ENCODE measurements at places on chromosomes 5 and 9. TPM values are rescaled to one million over a fixed set of nuclear protein-coding genes. Genes with fewer than 3 reads are reported as not detected.

GRCh38 chr9:71819115-71819739 is 50.9 kb upstream of the CEMIP2 start:
- H3K4me3 ChIP-seq: no peak overlapping the region

- H3K4me3 ChIP-seq: no peak overlapping the region
- peaks cover 1% of the 10 kb centered on the region for H3K4me1 ChIP-seq
- no peak overlapping the region for H3K27ac ChIP-seq
- DNase-seq: no peak
- H3K36me3 ChIP-seq: no peaks in the 10 kb centered on the region
- H3K27me3 ChIP-seq: no peaks in the 10 kb centered on the region
These were observed 86.0 kb upstream of the PLPP1 start for GRCh38 chr5:55620766-55621160.

- H3K36me3 ChIP-seq: no peaks in the 10 kb centered on the region
- H3K27ac ChIP-seq: no peak overlapping the region
- no peak overlapping the region for H3K4me3 ChIP-seq
These were observed 42.7 kb upstream of the SPINK14 start for GRCh38 chr5:148125641-148126040.

- no peak overlapping the region for H3K27ac ChIP-seq
- peak; percentile 19 for DNase-seq
- peaks cover 6% of the 10 kb centered on the region for H3K4me1 ChIP-seq
- H3K4me3 ChIP-seq: no peak overlapping the region
These were observed 265.5 kb upstream of the ADAMTSL1 start for GRCh38 chr9:18208166-18209059.

- H3K4me1 ChIP-seq: peaks cover 30% of the 10 kb centered on the region
- no peaks in the 10 kb centered on the region for H3K27me3 ChIP-seq
- DNase-seq: no peak
- no peak overlapping the region for H3K27ac ChIP-seq
- H3K36me3 ChIP-seq: no peaks in the 10 kb centered on the region
- no peak overlapping the region for H3K4me3 ChIP-seq
These were observed 273.2 kb upstream of the PAPPA start for GRCh38 chr9:115880221-115880885.

DNA sequence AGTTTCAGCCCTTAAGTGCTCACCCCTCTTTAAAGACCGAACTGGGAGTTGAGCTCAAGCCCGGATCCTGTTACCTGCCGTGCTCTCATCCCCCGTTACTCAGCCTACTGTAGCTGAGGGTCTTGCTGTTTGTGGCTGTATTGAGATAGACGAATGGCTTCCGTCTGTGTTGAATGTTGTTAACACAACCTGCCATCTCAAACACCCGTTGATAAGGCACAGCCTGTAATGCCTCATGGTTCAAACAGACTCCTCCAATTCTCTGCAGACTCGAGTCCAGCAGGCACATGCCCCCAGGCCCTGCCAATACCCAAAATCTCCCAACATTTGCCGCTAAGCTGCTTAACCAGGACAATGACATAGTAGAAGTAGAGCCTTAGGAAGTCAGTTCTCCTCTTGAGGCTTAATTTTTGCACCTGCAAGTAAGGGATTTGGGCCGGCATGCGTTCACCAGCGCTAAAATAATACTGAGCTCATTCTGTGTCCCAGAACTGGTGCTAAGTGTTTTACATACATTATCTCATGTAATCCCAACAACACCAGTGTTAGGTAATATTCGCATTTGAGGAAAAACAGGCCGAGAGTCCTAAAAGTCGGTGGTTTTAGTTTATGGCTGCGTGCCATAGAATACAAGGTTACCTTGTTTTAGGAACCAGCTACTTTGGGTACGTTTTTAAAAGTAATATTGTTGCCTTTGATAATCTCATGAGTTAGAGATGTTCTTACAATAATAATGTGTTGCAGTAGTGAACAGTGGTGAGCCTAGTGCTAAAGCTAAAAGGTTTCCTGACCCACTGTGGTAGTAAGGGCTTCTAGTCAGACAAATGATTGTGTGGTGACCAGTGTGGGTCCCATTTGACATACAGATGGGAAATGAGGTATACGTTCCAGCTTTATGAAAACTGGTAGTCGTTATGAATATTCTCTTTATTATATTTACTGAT is 1.5 kb upstream of the RFX3 start:
- H3K36me3 ChIP-seq: peaks cover 24% of the 10 kb centered on the region
- H3K27me3 ChIP-seq: peaks cover 4% of the 10 kb centered on the region
- DNase-seq: no peak
- H3K4me1 ChIP-seq: peaks cover 42% of the 10 kb centered on the region
- peak overlapping the region; percentile 100 for H3K27ac ChIP-seq

- no peak for DNase-seq
- H3K27ac ChIP-seq: no peak overlapping the region
- no peak overlapping the region for H3K4me3 ChIP-seq
These were observed 260.7 kb downstream of the NR3C1 start for GRCh38 chr5:143142596-143143435.

The IFNA13 gene
- not detected for total RNA-seq

GRCh38 chr9:92961627-92962302 is 14.4 kb downstream of the FGD3 start:
- H3K36me3 ChIP-seq: no peaks in the 10 kb centered on the region
- peaks cover 15% of the 10 kb centered on the region for H3K27me3 ChIP-seq
- H3K4me3 ChIP-seq: no peak overlapping the region
- no peaks in the 10 kb centered on the region for H3K4me1 ChIP-seq
- no peak overlapping the region for H3K27ac ChIP-seq

The OCLN gene
- total RNA-seq: 0.74 TPM

DNA sequence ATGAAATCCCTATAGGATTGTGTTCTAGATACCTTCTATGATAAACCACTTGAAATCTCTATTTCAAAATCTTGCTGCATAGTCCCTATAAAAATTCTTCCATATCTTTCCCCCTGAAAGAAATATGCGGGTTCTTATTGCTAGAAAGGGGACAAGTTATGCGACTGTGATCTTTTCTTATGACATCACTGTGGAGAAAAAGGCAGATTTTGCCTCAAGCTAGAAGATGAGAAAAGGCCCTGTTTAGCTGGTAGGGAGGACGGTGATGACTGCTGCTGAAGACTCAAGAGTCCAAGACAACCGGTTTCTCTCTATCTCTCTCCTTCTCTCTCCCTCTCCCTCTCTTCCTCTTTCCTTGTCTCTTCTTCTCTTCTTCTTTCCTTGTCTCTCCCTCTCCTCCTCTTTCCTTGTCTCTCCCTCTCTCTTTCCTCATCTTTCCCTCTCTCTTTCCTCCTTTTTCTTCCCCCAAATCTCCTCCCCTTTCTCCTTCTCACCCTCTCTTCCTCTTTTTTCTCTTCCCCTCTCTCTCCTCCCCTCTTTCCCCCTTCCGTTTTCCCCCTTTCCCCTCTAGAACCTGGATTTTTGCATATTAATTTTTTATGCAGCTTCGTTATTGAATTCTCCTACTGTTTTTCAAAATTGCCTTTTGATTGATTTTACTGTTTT is 5.3 kb downstream of the OR2S2 start:
- no peaks in the 10 kb centered on the region for H3K27me3 ChIP-seq
- DNase-seq: peak; percentile 14
- peaks cover 50% of the 10 kb centered on the region for H3K4me1 ChIP-seq
- peak overlapping the region; percentile 78 for H3K27ac ChIP-seq
- H3K36me3 ChIP-seq: no peaks in the 10 kb centered on the region

DNA sequence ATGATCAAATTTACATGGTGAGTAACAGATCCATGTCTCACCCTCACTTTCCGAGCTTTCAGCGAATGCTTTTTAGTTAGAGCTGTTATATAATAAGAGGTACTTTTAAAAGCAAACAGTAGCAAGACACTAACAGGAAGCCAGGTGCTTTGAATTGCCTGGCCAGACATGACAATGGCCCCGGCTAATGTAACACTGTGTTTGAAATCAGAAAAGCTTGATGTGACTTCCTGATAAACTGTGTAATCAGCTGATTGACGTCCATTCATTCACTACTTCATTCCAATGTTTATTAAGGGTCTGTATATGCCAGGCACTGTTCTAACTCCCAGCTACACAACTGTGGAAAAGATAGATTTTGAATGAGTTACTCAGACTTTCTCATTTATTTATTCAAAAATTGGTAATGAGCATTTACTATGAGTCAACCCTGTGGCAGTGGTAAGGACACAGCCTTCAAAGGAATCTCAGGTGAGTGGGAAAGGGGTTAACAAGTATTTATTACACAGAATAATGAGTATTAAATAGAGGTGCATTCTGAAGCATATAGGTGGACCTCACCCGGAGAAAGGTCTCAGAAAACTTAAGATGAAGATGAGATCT is 26.6 kb downstream of the DPYSL3 start:
- peaks cover 4% of the 10 kb centered on the region for H3K36me3 ChIP-seq
- DNase-seq: no peak
- H3K27ac ChIP-seq: peak overlapping the region; percentile 98
- H3K4me1 ChIP-seq: peaks cover 72% of the 10 kb centered on the region
- H3K4me3 ChIP-seq: peak overlapping the region; percentile 83

GRCh38 chr9:103991698-103992097 is 102.4 kb upstream of the SMC2 start:
- peaks cover 2% of the 10 kb centered on the region for H3K27me3 ChIP-seq
- no peaks in the 10 kb centered on the region for H3K4me1 ChIP-seq
- H3K36me3 ChIP-seq: no peaks in the 10 kb centered on the region

The CBY3 gene
- not detected for total RNA-seq

The SMIM33 gene
- not detected for total RNA-seq

DNA sequence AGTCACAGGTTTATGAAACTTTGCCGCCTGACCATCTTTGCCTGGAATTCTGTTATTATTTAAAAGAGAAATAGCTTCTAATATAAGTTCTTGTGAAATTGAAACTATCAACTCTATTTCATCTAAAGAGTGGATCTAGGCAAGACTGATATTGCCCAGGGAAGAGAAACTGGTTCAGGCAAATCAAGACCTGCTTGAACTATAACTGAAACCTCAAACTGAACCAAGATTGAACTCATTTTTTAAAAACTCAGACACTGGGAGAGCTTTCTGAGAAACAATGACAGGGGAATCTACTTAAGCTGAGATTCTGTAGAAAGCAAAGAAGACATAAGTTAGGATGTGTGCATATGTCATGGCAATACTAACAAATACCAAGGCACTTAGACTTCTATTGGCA is 815.8 kb downstream of the BRINP1 start:
- no peaks in the 10 kb centered on the region for H3K4me1 ChIP-seq
- no peaks in the 10 kb centered on the region for H3K36me3 ChIP-seq
- no peak for DNase-seq
- H3K27me3 ChIP-seq: peaks cover 2% of the 10 kb centered on the region
- no peak overlapping the region for H3K4me3 ChIP-seq
- H3K27ac ChIP-seq: no peak overlapping the region

DNA sequence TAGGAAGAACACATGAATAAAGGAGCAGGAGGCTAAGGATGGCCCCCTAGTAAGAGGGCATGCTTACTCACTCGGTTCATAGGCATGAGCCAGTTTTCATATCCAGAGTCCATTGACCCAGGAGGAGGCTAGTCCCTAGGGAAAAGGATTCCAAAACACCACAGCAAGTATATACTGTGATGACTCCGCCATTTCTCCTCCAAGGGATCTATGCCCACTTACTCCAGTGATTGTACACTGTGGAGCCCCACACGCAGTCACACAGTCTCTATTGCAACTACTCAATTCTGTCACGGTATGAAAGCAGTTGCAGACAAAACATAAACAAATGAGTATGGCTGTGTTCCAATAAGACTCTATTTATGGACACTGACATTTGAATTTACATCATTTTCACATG is 117.7 kb upstream of the ALDH1B1 start:
- no peaks in the 10 kb centered on the region for H3K4me1 ChIP-seq
- DNase-seq: no peak
- H3K27me3 ChIP-seq: peaks cover 23% of the 10 kb centered on the region
- H3K4me3 ChIP-seq: no peak overlapping the region

GRCh38 chr5:140205952-140206351 is 31.0 kb downstream of the CYSTM1 start:
- no peaks in the 10 kb centered on the region for H3K36me3 ChIP-seq
- H3K4me1 ChIP-seq: peaks cover 40% of the 10 kb centered on the region
- H3K27me3 ChIP-seq: no peaks in the 10 kb centered on the region

- H3K36me3 ChIP-seq: no peaks in the 10 kb centered on the region
- no peak overlapping the region for H3K4me3 ChIP-seq
- no peak overlapping the region for H3K27ac ChIP-seq
- H3K27me3 ChIP-seq: peaks cover 6% of the 10 kb centered on the region
- no peak for DNase-seq
- no peaks in the 10 kb centered on the region for H3K4me1 ChIP-seq
These were observed 180.6 kb downstream of the SNCAIP start for GRCh38 chr5:122492675-122493074.

DNA sequence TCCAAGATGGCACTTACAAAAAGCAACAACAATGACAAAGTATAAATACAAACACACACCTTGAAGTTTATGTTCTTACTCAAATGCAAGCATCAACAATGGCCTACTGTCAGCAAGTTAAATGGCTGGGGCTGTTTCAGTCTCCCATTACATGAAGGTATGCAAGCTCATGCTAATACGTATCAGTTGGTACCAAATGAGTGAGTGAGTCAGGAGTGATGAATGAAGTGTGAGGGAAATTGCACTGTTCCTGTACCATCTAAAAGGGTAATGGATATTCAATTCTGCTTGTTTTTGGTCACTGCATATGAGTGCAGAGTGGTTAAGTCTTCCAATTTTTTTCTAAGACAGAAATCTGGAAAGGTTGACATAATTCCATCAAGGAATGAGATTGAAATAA is 964.9 kb downstream of the MAT2B start:
- no peaks in the 10 kb centered on the region for H3K27me3 ChIP-seq
- H3K36me3 ChIP-seq: no peaks in the 10 kb centered on the region
- no peak overlapping the region for H3K4me3 ChIP-seq
- no peaks in the 10 kb centered on the region for H3K4me1 ChIP-seq

The IRF1 gene
- total RNA-seq: 16.4 TPM

DNA sequence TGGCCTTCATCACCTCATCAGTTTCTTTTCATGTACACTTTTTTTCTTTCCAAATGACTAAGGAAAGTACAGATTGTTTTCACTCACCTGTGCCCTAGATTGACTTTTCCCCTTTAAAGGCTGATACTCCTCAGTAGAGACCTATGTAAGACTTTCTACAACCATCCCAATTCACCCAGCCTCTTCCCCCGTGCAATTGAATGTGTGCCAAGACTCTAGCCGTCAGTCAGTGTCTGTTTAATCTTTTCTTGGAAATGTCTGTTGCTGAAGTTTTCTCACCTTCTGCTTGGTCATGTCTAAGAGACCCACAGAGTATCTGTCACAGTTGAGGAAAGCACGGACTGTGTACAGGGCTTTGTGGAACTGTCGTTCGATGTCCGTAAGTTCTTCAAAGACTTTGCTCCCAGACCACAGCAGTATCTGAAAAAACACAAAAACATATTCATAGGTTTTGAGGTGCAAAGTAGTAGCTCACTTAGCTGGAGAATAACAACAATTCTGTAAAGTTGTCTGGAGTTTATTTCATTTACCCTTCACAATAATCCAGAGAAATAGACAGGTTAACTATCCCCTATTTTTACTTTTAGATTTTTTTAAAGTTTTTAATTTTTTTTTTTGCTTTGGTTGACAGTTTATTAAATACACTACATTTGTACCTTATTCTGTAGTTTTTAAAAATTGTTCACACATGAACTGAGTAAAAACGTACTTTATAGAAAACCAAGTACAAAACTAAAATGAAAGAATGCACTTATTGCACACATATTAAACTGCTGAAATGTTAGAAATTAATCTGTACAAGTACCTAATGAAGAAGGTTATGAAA is 13.6 kb downstream of the PDE6A start:
- H3K4me3 ChIP-seq: peak overlapping the region; percentile 81
- no peak overlapping the region for H3K27ac ChIP-seq
- H3K36me3 ChIP-seq: no peaks in the 10 kb centered on the region

- no peaks in the 10 kb centered on the region for H3K36me3 ChIP-seq
- no peak overlapping the region for H3K27ac ChIP-seq
These were observed 243.2 kb downstream of the ARHGAP26 start for GRCh38 chr5:143013176-143013891.

GRCh38 chr5:140881889-140882590 is at the start of gene PCDHA13:
PCDHA13 (plus strand) TSS chr5:140882124; CDS start chr5:140882269, 145 bp downstream.
- no peak for DNase-seq
- no peaks in the 10 kb centered on the region for H3K27me3 ChIP-seq
- H3K36me3 ChIP-seq: peaks cover 4% of the 10 kb centered on the region
- no peak within 1 kb of the TSS for H3K27ac ChIP-seq
- no peaks in the 10 kb centered on the region for H3K4me1 ChIP-seq
